Esophagus mucosa (tissue), 1 donor: ENCODE measurements at places on chromosomes 2 and 18. TPM values are rescaled to one million over a fixed set of nuclear protein-coding genes. Genes with fewer than 3 reads are reported as not detected.
A peak's percentile ranks its signal among the peaks of the same experiment; 100 is the strongest.

The PLGLB2 gene
- total RNA-seq, result 0.20 TPM

The LGALSL gene
- 35.8 TPM for total RNA-seq

The GPR45 gene
- total RNA-seq, result not detected

The VIT gene
- 2.6 TPM for total RNA-seq

The CPSF3 gene
- total RNA-seq, result 26.2 TPM

The ZC3H8 gene
- total RNA-seq, result 9.4 TPM

The KCNK3 gene
- total RNA-seq, result 0.44 TPM

The ALLC gene
- total RNA-seq, result not detected

The CPO gene
- not detected for total RNA-seq

DNA sequence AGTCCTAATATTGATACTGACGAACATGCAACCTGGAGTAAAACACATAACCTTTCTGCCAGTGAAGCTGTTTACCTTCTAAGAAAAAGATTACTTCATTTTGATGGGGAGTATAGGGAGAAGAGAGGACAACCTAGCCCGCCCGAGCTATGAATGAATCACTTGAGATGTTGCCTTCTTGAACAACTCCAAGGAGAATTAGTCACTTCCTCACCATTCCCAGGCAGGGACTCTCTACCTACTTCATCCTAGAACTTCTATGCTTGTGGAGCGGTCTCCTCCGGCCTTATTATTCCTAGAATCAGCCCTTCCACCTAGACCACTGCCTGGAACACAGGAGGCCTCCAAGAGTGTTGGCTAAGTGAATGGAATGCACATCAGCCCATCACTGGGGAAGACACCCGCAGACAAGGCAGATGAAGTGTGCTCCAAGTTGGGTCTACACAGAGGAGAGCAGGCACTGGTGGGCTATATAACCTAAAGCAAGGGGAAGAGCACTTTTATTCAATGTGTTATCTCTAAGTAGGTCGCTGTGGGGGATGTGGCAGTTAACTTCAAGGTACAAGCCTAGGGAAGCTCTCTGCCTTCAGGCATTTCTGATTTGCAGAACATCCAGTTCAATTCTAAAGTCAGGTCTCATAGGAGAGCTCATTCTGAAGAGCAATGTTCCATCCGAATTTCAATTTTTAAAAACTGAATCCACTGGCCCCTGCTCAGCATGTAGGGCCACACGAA lies 57.4 kb downstream of the STK39 start:
- ATAC-seq, result peak; percentile 72

- ATAC-seq, result no peak
These were observed 332.2 kb downstream of the GALNT13 start for GRCh38 chr2:154203902-154204301.

DNA sequence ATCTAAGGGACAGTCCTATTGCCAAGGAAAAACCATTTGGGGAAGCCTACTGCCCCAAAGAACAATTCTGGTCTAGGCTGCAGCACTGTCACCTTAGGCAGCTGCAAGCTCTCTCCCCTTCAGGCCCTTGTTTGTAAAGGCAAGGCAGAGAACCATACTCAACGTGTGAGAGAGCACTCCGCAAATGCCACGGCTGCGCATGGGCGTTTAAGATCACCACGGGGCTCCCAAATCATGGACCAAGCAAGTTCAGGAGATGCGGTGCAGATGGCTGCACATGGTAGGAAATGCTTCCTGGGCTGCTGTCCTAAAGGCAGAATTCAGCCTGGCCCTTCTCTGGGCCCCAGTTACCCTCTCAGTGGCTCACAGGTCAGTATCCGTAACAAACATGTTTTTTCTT lies 15.5 kb downstream of the ERFE start:
- no peak for ATAC-seq

DNA sequence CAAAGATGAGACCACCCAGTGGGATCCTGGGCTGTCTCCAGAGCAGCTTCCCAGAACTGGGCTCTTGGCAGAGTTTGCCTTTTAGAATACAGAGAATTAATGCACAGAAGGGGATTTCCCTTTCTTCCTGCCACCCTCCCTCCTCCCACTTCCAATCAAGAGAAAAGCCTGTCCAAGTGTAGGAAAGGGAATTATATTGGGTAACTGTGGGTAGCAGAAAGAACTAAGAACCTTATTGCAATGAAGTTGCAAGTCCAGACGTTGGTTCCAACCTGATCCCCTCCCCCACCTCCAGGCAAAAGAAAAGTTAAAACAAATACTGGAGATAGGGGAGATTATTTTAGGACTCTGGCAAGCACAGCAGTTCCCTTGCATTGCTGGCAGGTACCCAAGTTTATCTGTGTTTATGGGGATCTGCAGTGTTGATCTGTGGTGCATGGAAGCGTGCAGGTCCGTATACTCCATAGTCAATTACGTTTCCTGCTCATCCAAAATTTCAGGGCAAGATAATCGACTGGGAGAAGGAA lies 114.3 kb downstream of the PRKCE start:
- no peak for ATAC-seq

DNA sequence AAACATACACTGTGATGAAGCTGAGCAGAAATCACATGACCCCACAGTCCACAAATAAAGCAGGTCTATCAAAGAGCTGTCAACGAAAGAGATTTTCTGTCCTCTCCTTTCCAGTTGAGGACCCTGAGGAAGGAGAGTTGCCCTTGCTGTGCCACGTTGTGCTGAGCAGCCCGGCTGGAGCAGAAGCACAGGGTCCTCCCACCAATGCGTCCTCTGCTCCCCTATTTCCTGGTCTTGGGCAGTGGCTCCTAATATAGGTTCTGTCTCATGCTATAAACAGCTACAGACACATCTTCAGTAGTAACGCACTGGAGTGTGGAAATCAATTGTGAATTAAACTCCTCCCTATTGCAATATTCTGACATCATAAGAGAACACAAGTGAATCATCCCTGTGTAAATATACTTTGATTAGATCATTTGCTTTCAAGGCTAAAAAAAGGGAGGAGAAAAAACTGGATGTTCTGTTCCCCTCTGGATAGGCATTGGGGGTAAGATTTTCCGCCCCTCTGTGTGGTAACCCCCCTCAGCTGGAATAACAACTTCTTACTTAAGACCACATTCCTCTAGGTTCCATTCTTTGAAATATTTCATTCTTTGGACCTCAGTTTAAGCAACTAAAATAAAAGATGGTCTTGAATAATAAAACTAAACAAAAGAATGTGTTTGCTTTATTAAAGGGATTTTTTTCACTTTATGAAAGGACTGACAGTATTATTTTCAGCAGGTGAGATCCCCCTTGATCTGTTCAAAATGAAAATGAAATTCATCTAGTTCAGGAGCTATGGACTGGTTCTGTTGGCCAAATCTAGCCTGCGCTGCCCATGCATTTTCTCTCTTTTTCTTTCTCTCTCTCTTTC lies 8.3 kb upstream of the RHOB start:
- ATAC-seq, result peak; percentile 96

DNA sequence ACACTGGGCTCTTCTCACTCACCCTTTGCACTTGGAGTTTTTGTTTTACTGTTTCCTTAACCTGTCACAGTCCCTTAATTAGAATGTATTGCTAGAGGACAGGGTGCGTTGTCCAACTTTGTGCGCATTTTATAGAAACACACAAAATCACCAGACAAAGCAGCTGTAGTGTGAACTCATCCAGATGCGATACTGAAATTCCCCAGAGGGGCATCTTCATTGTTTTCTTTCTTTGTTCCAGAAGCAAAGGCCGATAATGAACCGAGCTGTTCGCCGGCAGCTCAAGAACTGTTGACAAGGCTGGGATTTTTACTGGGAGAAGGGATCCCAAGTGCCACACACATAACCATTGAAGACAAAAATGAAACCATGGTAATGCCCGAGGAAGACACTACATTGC lies 137.6 kb downstream of the WDSUB1 start:
- no peak for ATAC-seq

DNA sequence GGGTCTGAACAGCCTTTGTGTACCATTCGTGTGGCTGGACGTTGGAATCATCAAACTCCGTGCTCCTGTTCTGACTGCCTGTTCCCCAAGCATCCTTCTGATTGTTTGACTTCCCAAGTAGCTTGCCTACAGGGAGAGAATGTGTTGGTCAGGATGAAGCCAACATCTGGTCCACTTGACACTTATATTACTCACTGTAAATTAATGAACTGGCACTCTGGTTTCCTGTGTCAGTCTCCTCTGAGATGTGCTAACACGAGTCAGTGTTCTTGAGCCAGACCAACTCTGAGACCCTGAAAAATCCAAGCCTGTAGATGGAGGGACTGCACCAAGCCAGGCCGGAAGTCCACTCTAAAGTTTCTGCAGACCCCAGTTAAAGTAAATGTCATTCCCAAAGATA lies 440.9 kb downstream of the ZNF516 start:
- no peak for ATAC-seq

- ATAC-seq, result no peak
These were observed 63.5 kb upstream of the ST3GAL5 start for GRCh38 chr2:85952196-85952734.

GRCh38 chr18:59667488-59667887 lies 29.7 kb downstream of the CCBE1 start:
- no peak for ATAC-seq

GRCh38 chr2:40150266-40150665 lies 301.6 kb downstream of the SLC8A1 start:
- no peak for ATAC-seq

DNA sequence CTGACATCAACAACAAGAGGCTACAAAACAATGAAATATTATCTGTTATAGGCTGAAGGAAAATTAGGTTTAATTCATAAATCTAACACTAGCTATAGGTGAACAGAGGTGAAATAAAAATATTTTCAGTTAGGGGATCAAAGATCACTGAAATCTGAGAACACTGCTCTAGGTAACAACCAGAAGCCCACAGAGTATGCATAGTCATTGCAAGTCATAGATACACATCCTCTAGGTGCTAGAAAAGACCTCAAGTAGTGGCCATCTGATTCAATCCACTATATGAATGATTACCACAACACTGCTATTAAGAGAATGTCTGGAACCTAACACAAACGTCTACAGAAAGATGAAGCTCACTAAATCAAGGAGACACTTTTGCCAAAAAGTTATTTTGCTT lies 264.6 kb upstream of the CYP26B1 start:
- no peak for ATAC-seq

DNA sequence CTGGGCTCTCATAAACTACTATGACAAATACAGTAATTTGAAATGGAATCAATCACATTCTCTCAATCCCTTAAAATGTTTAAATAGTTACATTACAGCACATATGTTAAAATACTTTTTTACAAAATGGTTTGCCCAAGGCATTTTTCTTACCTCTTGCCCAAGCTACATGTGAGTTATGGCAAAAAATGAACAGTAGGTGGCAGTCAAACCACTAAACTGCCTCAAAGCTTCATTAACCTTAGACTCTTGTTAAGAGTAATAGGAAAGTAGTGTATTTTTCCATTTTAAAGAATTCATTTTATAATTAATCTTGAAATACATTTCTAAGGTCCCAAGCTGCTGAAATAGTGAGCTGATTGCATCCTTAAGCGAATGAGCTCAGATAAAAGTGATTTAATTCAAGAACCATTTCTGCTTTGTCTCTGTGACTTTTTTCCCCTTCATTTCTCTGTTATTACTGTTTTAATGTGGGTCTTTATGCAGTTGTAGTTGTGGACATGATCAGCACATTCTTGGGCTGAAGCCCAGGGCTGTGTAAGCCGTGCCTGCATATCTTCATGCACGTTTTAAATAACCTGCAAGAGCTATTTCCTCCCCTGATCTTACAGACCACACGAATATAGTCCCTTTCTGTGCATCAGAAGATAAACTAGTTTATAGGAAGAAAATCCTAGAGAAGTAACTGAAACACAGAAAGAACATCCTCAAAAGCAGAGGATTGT lies 311.8 kb downstream of the LNPK start:
- ATAC-seq, result peak; percentile 48

DNA sequence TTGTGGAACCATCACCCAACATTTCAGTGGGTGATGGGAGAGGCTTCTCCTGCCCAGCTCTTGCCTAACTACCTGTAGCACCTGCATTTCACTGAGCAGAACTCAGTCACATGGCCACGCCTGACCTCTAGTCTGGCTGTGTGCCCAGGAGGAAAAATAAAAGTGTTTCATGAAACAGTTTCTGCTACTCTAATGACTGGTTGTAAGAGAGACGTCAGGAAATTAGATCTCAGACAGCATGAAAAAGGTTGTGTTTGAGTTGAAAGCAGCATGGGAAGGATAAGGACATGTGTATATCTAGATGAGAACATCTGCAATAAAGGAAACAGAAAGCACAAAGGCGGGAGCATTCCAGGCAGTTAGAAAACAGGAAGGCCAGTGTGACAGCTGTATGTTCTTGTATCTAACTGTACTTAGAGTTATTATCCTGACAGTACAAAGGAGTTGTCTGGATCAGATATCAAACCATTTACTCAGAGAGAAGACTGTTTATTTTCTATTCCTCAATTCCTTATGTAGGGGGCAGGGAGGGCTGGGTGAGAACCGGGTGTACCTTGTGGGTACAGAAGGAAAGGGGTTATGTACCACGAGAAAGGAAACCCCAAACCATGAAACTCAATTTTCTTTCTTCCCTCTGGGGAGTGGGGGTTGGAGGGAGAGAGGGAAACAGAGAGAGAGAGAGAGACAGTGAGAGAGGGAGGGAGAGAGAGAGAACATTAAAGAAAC lies 307.4 kb upstream of the VWC2L start:
- no peak for ATAC-seq

- ATAC-seq, result no peak
These were observed 31.8 kb downstream of the MEMO1 start for GRCh38 chr2:31979018-31979417.

DNA sequence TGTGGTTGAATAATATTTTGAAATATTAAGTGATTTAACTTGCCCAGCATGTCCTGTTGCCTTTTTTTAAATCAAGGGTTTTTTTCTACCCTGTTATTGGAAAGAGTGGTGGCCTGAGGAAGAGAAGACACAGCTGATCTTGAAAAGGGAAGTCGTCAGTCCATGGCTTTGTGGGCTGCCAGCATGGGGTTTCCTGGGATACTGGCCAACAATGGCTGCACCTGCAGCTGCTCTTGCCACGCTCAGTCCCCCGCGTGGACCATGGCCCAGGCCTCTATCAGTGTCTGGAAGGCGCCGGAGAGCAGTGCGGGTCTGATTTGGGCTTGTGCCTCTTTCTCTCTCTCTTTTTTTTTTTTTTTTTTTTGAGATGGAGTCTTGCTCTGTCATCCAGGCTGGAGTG lies 99.3 kb downstream of the ASB1 start:
- ATAC-seq, result no peak

- ATAC-seq, result no peak
These were observed 31.0 kb upstream of the GLI2 start for GRCh38 chr2:120704696-120705095.

- no peak for ATAC-seq
These were observed 139.6 kb upstream of the MYCN start for GRCh38 chr2:15800495-15801329.
